ENCODE measurements at places on chromosomes 13 and 19.

- DNase-seq: no peak
These were observed 6.1 kb downstream of the CLEC4M start for GRCh38 chr19:7769171-7769570.

- DNase-seq: no peak
These were observed 69.5 kb upstream of the ZDHHC20 start for GRCh38 chr13:21528616-21529015.

- no peak for DNase-seq
These were observed 61.4 kb downstream of the DPF1 start for GRCh38 chr19:38162632-38163031.

DNA sequence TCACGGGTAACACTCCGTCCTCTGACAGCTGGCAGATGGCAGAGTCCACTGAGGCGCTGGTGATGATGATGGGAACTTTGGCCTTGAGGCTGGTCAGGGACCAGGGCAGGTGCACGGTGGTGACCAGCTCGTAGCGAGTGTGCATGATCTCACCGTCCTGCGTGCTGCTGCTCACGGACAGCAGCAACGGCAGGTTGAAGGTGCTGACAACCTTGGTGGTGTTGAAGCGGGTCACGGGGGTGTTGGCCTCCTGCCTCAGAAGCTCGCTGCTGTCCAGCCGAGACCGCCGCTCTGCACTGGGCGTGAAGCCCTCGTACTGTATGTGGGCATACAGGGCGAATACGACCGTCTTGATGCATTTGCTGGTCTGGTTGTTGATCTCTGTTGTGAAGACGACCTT is 11.6 kb downstream of the ARRDC5 start:
- no peak for DNase-seq

- no peak for DNase-seq
These were observed 7.0 kb downstream of the CUL4A start for GRCh38 chr13:113216254-113217048.

DNA sequence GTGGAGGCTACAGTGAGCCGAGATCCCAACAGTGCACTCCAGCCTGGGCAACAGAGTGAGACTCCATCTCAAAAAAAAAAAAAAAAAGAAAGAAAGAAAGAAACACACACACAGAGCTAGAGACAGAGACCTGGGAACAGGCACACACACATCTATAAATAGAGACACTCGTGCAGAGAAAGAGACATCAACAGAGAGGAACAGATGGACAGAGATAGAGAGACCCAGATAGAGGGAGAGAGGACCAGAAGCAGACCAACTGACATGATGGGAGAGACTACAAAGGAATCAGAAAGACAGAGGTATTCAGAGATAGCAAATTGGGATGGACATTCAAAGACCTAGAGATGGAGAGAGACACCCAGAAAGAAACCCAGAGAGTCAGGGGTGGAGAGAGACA is 2.1 kb upstream of the CA11 start:
- DNase-seq: no peak

DNA sequence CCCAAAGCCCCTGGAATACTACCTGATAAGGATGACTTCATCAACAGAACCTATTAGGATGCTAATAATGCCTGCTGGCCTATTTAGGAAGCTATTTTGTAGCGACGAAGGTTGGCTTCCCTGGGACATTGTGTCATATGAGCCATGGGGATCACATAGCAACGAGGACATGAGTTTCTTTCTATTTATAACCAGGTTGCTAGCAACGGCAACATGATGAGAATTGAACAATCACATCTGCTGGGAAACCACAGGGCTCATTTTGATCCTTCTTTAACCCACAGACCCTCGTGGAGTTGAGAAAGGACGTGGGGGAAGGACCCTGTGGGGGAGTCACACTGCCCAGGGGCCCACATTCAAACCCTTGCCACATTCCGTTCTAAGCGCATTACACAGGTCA is 172.2 kb downstream of the COL4A1 start:
- DNase-seq: no peak

GRCh38 chr13:112113348-112113747 is 46.4 kb downstream of the SOX1 start:
- DNase-seq: no peak

DNA sequence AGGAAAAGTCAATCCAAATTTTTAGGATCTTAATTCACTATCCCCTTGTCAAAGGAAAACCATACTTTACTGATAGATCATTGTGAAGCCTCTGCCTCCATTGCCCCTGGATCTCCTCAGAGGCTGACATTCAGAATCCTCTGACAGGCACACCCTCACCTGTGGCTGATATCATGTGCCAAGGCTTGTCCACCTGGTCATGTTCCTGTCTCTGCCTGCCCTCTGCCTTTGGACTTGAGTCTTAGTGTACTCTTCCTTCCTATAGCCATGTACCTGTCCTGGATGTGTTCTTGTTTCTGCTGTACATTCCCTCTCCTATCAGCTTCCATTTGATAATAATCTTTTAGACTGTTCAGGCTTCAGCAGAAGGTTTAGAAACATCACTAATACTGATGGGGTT is 179.4 kb downstream of the TNFSF13B start:
- DNase-seq: no peak

- peak; percentile 84 for DNase-seq
These were observed 4.6 kb downstream of the POP4 start for GRCh38 chr19:29610574-29611271.

- DNase-seq: no peak
These were observed 222.4 kb downstream of the NBEA start for GRCh38 chr13:35164324-35164932.

DNA sequence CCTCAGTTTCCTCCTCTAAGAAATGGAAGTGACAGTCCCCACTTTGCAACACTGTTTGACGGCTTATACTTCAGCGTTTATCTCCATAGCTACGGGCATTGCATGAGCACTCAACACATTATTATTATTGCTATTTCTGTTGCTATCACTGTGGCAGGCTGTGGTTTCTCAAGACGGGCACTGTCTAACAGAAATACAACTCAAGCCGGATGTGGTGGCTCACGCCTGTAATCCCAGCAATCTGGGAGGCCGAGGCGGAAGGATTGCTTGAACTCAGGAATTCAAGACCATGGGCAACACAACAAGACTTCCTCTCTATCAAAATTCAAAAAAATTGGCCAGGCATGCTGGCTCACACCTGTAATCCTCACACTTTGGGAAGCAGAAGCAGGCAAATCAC is 4.9 kb upstream of the ZSWIM4 start:
- no peak for DNase-seq

DNA sequence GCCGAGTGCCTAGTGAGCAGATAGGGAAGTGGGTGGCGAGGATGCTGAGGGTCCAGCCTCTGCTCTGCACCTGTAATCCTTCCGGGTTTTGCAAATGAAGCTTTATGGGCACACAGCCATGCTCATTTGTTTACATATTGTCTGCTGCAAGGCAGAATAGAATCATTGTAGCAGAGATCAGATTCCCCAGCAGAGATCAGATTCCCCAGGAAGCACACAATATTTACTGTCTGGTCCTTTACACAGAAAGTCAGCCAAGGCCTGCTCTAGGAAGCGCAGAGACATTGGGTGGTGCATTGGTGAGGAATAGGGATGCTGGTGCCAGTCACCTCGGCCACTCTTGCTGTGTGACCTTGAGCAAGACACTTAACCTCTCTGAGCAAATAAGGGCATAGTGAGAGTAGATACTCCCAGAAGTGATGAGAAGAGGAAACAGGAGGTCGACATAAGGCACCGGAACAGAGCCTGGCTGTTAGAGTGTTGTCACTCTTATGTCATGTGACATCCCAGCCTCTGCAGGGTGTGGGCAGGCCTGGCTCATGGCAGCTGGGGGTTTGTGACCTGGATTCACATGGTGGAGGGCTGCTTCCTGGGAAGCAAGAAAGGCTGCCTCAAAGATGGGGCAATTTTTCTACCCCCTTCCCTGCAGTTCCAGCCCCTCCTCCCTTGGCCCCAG is 25.6 kb downstream of the CARM1 start:
- DNase-seq: no peak

DNA sequence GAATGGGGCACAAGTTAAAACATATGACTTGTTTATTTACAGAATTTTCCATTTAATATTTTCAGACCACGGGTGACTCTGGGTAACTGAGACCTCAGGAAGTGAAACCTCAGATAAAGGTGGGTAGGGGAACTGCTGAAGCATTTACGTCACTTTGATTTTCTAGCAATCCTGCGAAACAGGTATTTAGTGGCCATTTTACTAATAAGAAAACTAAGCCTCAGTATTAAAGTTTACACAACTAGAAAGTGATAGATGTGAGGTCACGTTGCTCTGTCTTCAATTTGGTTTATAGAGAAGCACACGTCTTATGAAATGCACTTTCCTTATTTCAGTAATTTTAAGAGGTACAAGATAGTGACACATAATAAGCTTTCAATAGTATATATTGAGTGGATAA is 402.8 kb downstream of the FGF9 start:
- no peak for DNase-seq

DNA sequence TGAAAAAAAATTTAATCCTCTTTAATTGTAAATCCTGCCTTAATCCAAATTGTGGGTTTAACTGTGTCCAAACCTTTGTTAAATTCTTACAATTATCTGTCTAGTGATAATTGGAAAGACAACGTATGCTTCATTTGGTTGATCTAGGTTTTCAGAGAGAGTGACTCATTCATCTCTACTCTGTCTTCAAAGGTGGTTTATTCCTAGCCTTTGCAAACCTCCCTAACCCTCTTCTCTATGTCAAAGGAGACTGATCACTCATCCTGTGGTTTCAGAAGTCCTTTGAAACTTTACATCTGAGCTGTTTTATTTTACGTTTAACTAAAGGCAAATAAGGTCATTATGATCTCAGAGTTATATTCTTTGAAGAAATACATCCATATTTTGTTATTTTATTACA is 8.8 kb upstream of the OXGR1 start:
- DNase-seq: no peak

- DNase-seq: no peak
These were observed 7.6 kb downstream of the BCL3 start for GRCh38 chr19:44756089-44756562.

DNA sequence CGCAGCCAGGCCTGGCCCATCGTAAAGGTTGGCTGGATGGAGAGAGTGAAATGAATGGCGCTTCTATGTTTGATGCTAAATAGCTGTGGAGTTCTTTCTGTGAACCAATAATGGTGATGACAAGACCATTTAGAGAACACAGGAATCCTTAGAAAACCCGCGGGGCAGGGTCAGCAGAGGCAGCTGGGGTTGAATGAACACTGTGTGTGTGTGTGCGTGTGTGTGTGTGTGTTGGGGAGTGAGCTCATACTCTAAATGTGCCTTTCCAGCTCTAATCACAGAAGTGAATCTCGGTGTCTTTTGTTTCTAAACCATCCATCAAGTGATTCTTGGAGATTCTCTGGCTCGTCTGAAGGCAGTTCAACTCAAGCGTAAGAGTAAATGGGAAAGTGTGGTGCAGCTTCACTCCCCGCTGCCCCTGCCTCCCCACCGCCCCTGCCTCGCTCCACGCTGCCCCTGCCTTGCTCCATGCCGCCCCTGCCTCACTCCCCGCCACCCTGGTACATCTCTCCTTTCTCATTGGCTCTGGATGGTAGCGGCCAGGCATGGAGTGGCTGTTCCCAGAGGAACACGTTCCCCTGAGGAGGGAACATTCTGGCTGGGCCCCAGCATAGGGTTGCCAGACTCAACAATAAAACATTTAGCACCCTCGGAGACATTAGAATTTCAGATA is 21.2 kb downstream of the TMPRSS9 start:
- DNase-seq: no peak

DNA sequence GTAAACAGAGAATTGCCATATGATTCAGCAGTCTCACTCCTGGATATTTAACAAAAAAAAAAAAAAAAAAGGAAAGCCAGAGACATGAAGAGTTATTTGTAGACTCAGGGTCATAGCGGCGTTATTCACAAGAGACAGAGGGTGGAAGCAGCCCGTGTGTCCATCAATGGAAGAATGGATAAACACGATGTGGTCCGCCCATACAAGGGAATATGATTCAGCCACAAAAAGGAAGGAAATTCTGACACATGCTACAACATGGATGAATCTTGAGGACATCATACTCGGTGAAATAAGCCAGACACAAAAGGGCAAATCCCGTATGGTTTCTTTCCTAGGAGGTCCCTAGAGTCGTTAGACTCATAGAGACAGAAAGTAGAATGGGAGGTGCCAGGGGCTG is 14.8 kb downstream of the ACSBG2 start:
- DNase-seq: no peak

GRCh38 chr13:55661505-55661904 is 1479.2 kb upstream of the PRR20A start:
- DNase-seq: no peak

DNA sequence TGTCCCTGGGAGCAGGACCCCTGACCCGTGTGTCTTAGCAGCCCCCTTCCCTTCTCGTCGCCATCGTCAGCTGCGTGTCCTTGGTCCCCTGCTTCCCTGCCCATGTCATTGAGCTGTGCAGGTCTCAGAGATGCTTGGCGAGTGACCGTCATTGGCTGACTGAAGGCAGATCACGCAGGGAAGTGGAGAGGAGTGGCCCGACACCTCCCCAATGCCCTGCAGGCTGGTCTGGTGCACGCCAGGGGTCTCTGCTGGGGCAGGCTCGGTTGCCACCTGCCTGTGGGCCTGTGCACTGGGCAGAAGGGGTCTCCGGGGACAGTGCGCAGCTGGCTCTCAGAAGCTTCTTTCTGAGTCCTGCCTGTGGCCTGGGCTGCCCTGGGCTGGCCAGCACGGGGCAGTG is 6.2 kb downstream of the GNA11 start:
- no peak for DNase-seq

GRCh38 chr19:43462785-43463380 is 2.5 kb downstream of the LYPD3 start:
- DNase-seq: no peak

GRCh38 chr19:48982280-48982679 is 10.8 kb downstream of the GYS1 start:
- DNase-seq: no peak

DNA sequence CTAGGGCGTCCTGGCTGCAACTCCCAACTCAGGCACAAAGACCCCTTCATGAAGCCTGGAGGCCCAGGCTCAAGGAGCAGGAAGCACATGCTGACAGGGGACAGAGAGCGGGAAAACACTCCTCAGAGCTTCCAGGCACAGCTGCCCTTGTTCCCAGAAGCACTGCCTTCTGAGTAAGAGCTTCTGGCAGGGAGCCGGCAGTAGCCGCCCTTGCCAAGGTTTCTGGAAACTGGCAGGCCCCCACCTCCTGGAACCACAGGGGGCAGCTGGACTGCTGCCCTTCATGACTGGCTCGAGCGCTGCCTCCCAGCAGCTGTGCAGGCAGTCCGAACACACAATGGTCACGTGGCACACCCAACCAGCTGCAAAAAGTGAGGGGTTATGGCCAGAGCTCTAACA is 33.6 kb upstream of the EPHX3 start:
- DNase-seq: no peak

DNA sequence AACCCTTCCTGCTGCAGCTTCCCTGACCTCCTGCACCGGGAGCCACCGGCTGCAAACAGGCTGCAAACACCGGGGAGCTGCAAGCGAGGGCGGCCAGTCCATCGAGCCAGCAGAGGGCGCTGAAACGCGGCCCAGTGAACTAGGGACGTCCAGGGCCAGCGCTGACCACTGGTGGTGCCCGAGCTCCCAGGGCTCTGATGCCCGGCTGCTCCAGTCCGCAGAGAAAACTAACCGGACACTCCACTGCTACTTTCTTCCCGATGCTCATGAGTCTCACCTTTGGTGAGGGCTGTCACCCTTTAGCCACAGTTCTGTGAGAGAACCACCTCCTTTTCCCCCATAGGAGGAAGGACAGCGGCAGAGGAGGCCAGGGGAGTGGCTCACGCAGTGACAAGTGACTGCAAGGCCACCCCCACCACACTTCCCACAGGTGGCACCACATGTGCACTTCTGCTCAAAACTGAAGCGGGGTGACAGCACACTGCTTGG is 82.8 kb upstream of the MTIF3 start:
- peak; percentile 33 for DNase-seq

Measured in stimulated activated CD4-positive, alpha-beta T cell treated with anti-CD3 and anti-CD28 coated beads, Interleukin-15, amount 100 ng/mL, for 48 hours (primary cell).